Stomach (tissue), 19 donors: ENCODE measurements at places on chromosomes 5 and 9. TPM values are rescaled to one million over a fixed set of nuclear protein-coding genes. Genes with fewer than 3 reads are reported as not detected.

GRCh38 chr9:69671879-69672595 lies at the start of gene APBA1:
Gene APBA1, minus strand, starts transcription at chr9:69672371.
- peak within 1 kb of the TSS; percentile 72 for H3K4me3 ChIP-seq
- H3K27ac ChIP-seq = peak within 1 kb of the TSS; percentile 88
- H3K36me3 ChIP-seq = no peaks in the 10 kb centered on the region
- H3K27me3 ChIP-seq = peaks cover 4% of the 10 kb centered on the region
- H3K4me1 ChIP-seq = peaks cover 6% of the 10 kb centered on the region

DNA sequence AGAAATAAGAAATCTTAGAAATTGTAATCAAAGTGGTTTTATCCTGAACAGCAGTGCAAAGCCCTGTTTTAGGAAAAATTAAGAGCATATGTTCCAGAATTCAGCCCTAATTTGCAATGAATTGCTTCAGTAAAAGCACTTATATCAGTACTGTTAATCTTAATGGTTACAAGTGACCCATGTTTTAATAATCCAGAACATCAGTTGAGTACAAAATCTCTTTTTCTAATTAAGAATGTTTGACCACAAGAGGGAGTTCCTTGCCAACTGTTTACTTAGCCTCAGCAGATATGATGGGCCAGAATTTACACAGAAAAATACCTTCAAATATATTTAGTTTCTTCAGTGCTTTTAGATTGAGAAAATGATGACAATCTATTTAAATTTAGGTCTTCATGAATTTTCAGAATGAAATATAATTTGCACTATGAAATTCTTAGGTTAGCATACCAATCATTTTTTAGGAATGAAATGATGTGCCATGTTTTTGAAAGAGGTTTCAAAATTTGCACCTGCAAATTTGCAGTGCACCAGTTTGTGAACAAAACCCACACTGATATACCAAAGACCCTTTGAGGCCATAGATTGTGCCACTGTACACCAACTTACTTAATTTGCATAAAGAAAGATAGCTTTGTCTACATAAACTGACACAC lies 926.3 kb upstream of the ARRDC3 start:
- no peak for DNase-seq
- H3K4me3 ChIP-seq = no peak overlapping the region
- no peaks in the 10 kb centered on the region for H3K36me3 ChIP-seq
- peaks cover 8% of the 10 kb centered on the region for H3K4me1 ChIP-seq

The MCTP1 gene
- 23.7 TPM for total RNA-seq

The DRD1 gene
- total RNA-seq = not detected

DNA sequence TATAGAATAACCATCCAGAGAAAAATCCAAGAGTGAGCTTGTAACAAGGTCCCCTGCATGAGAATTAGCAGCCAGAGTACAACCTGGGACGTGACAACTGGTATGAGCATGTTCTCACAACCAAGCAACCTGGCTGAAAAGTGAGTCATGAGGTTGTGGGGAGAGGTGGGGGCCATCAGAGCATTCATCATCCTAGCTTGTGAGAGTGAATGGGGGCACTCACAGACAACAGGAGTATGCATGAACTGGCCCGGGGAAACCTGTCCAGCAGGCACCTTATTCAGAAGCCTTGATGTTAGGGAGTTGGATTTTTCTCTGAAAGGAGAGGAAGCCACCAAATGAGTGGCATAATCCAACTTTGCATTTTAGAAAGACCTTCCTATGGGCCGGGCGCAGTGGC lies 113.0 kb downstream of the FRMD3 start:
- peak; percentile 52 for DNase-seq
- no peak overlapping the region for H3K27ac ChIP-seq
- peaks cover 9% of the 10 kb centered on the region for H3K4me1 ChIP-seq
- no peaks in the 10 kb centered on the region for H3K36me3 ChIP-seq
- no peaks in the 10 kb centered on the region for H3K27me3 ChIP-seq
